LHCN-M2 (cell line): ENCODE measurements at places on chromosomes 6 and 20. TPM values are rescaled to one million over a fixed set of nuclear protein-coding genes. Genes with fewer than 3 reads are reported as not detected.
A peak's percentile ranks its signal among the peaks of the same experiment; 100 is the strongest.

NHSL1 gene
- 12.4 and 21.4 TPM in 2 replicates for total RNA-seq

ZSCAN23 gene
- total RNA-seq: 1.9 and 2.1 TPM in 2 replicates

RHAG gene
- not detected in 2 replicates for total RNA-seq

HRH3 gene
- not detected in 2 replicates for total RNA-seq

DNA sequence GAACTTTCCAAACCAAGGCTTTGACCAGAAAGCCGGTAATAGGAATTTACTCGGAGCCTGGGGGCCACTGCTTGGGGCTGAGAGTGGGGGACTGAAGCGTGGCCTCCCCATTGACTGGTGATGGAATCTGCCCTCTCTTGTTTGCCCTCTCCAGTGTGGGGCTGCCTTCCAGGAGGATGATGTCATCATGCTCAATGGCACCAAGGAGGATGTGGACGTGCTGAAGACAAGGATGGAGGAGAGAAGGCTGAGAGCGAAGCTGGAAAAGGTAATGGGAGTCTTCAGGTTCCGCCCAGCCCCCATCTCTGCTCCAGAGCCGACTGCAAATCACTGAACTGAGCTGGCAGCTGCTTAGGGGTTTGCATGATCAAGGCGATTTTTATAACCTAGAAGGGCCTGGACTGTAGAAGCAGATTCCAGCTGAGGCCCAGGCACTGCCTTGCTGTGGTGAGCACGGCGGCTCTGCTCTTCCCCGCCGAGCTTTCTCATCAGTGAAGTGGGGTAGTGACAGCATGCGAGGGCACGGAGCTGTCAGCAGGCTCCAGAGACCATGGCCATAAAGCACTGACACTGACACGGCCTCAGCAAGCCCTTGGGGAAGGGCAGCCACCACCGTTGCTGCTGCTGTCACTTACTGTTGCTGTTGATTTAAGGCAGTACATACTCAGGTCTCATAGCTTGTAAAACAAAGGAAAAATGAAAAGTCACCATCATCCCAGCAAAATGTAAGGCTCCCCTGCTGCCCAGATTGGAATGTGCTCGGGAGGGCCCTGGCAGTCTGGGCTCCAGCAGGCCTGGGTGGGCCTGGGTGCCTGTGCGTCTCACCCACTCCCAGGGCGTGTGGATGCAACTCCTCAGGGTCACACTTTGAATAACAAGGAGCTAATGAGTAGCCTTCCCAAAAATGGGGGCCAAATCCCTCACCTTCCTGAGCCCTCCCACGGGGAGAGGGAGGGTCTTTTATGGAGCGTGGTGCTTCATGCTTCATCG lies 11.1 kb upstream of the FAM209A start:
- no peak for DNase-seq

GRCh38 chr6:1705183-1705582 lies 95.5 kb downstream of the FOXC1 start:
- DNase-seq: no peak

GRCh38 chr6:151149793-151150192 lies 90.0 kb upstream of the AKAP12 start:
- DNase-seq: no peak

DNA sequence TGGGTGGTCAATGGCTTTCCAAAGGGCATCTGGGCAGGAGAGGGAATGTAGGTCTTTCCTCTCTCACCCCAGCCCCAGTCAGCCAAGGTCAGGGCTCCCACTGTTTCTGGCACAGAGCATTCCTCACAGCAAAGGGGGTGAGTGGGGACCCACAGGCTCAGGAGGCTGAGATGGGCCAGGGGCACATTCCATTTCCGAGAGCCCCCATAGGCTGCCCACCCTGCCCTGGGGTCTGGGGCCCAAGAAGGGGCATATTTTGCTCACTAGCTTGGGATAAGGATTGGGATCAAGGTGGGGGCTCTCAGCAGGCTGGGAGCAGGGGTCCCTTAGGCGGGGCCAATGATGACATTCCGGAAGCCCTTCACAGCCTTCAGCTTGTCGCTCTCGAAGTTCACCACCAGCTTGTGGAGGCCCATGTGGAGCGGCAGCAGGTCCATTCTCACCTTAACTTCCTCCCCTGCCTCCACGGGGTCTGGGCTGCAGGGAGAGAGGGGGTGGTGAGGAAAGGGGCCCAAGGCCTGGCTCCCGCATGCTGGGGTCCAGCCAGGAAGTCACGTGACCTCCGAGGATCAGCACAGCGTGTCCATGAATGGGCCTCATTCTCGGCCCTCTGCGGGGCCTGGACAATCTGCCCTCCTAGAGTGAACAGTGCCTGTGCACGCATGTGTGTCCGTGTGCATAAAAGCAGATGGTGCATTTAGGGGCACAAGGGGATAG lies 35.0 kb downstream of the TGM2 start:
- no peak for DNase-seq

DNA sequence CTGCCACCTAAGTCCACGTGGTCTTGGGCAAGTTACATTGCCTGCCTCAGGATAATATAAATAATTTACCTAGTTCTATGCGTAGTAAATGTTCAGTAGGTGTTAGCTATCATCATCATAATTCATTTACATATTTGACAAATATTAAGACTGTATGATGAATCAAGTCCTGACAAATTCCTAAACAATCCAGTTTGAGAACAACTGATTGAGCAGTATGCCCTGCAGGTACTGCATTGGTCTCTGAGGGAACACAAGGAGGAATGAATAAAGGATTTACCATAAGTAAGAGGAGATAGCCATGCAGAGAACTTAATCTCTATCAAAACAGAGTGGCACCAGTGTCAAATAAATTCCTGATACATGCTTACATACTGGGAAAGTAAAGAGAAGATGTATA lies 70.4 kb downstream of the SAMD5 start:
- DNase-seq: no peak

DNA sequence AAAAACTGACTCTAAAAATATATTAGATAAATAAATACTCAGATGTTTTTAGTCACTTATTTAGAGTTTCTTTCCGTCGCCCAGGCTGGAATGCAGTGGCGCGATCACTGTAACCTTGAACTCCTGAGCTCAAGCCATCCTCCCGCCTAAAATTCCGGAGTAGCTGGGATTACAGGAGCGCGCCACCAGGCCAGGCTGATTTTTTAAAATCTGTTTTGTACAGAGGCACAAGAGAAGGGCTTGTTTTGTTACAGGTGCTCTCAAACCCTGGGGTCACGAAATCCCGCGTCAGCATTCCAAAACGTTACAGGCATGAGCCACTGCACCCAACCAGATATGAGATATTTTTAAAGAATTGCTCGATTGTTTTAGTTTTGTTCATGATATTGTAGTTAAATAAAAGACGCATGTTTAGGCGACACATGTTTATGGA lies 40.7 kb upstream of the BTN3A2 start:
- DNase-seq: no peak

- DNase-seq: no peak
Measured at GRCh38 chr6:137772541-137773250, 94.4 kb upstream of the TNFAIP3 start.

DNA sequence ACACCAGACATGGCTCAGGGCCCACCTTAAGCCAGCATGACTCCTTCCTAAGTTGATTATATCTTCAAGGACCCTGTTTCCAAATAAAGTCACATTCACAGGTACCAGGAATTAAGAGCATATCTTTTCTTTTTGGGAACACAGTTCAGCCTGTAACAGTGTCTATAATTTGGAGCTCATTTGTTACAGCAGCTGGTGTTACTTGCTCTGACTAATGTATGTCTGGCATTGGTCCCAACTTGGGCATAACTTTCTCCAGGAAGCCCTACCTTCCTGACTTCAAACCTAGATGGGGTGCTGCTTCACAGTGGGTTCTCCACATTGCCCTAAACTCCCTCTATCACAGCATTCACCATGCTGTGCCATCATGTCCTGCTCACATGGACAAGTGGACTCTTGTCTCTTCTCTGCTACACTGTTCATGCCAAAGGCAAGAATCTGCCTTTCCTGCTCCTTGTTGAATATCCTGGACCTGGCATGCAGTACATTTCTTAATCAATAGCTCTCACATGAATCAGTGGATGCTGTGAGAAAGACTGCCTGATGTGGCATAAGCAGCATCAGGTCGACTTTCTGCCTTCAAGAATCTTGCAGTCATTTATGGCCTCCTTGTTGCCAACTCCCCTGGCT lies 117.4 kb upstream of the FOXA2 start:
- no peak for DNase-seq

DNA sequence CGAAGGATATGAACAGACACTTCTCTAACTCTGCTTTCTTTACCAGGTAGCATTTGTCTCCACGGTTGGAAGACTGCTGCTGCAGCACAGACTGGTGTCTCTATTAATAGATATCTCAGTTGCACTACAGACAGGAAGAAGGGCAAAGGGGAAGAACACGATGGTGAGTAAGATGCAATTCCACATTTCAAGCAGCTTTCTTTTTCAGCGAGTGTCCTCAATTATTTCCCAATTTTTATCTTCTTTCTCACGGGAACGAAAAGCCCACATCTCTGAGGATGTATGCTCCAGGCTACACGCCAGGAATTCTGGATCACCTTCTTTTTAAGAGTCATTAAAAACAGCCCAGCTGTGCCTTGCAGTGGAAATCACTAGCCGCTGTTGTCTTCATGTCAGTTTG lies 311.6 kb upstream of the ECI2 start:
- DNase-seq: peak; percentile 15

DNA sequence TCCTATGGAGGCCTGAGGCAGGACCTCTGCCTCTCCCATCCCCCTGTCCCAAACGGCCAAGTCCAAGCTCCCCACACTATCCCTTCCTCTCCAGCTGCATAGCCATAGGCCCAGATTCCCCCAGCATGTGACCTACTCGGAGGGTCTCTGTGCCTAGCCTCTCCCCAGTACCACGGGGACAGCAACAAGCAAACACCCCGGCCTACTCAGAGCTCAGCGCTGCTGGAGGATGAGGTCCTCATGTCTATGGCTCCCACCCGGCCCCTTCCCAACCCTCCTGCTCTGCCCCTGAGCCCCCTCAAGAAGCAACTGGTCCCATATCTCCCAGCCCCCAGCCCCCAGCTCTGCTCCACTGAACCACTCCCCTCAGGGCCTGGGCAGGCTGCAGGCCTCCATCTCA lies 24.2 kb downstream of the RNASET2 start:
- DNase-seq: no peak
